AG04450 (cell line): ENCODE measurements at places on chromosomes 5 and 9.

DNA sequence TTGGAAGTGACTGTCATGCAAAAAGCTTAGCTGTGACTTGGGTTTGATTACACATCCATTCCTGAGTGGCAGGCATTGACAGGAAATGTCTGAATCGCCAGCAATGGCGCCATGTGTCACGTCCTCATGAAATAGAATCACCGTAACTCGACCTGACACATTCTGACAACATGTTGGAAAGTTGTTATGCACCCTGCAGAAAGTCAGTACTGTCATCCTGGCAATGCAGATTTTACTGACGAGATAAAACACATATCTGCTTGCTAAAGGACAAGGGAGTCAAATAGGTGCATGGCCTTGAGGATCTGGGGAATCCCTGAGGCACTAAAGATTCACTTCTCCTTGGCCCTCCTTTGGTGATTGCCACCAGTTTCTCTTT lies 344.2 kb downstream of the SPATA31D1 start:
- DNase-seq = no peak

- DNase-seq = no peak
Observed at GRCh38 chr5:73215531-73215890, 42.5 kb downstream of the TMEM174 start.

DNA sequence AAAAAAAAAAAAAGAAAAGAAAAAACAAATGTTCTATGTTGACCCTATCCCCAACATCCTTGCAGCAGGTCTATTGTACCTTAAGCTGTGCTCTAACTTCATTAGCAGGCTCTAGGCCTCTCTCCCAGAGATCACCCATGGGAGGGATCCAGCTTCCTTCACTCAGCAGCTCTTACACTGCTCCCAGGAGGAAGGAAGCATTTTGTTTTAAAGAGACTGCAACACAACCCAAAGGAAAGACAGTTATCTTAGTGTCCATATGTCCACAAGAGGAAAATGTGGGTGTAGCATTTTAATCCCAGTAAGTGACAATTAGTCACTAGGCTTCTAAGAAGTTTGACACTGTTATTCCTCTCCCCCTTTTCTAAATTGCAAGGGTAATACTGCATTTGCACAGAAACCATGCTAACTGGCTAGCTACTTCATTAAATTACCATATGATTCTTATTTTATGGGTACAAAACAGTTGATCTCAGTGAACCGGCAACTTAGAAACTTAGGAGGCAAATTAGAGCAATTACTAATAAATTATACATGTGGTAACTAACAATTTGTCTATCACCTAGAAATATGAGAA lies 58.8 kb downstream of the MARCHF3 start:
- no peak for DNase-seq

DNA sequence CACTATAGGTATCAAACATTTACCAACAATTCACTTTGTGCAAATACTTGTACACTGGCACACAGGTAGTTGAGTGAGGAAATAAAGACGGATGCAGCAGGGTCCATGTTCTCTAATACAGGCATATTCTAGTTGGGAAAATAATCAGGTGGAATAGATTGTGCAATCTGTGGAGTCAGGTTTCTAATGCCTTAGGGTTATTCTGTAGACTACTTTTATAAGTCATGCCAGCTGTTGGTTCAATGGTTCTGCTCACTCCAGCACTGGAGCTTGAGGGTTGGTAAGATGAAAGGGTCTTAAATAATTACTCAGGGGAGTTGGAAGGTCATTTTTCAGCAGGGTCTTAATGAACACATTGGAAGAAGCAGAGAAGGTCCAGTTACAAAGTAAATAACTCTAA lies 690.3 kb upstream of the DMAC1 start:
- DNase-seq = no peak

GRCh38 chr9:14236591-14236990 lies 77.3 kb downstream of the NFIB start:
- DNase-seq = no peak

- no peak for DNase-seq
Observed at GRCh38 chr5:13403351-13403750, 541.1 kb downstream of the DNAH5 start.

DNA sequence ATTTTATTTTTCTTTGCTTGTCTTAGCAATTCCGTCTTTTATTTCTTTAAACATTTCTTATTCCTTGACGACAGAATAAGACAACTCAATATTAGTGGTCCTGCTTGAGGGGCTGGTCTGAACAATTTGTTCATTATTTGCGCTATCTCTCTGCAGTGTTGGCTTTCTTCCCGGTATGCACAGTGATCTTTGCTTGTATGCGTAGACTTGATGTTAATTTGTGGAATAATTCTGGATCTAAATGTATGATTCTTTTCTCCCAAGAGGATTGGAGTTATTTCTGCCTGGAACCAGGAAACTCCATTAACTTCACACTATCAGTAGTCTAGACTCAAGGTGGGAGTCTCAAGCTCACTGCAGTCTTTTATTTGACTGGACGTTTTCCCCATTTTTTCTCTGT lies 80.4 kb downstream of the KDM4C start:
- DNase-seq = no peak

DNA sequence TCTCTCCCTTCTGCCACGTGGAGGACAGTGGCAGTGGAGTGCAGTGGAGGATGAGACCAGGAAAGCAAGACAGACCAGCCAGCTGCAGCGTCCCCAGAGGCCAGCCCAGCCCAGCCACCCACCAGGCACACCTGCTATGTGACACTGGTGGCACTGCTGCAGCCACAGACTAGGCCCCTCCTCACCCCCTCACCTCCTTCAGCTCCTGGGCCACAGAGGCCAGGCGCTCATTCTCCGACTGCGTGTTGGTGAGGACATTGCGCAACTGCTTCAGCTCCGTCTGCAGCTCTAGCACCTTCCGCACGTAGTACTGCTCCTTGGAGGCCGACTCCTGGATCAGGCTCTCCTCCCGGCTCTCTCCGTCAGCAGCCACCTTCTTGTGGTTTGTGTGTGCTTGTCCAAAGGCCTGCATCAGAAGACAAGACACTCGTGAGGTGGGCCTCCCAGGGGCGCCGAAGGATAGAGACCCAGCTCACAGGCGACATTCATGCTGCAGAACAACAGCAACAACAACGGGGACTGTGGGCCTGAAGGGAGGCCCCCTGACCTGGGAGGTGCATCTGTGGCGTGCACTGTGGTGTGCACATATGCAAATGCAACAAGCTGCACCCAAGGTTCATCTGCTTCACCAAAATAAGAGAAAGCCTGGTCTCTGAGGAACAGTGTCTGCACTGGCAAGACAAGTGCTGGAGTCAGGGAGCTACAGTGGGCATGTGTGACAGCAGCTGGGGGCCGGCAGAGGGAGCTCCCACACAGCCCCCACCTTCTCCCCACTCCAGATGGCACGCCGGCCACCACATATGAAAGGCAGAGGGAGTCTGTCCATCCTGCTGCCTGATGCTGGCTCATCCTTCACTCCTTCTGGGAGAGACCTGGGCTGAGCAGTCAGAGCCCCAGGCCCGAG lies 35.5 kb downstream of the BICD2 start:
- no peak for DNase-seq

DNA sequence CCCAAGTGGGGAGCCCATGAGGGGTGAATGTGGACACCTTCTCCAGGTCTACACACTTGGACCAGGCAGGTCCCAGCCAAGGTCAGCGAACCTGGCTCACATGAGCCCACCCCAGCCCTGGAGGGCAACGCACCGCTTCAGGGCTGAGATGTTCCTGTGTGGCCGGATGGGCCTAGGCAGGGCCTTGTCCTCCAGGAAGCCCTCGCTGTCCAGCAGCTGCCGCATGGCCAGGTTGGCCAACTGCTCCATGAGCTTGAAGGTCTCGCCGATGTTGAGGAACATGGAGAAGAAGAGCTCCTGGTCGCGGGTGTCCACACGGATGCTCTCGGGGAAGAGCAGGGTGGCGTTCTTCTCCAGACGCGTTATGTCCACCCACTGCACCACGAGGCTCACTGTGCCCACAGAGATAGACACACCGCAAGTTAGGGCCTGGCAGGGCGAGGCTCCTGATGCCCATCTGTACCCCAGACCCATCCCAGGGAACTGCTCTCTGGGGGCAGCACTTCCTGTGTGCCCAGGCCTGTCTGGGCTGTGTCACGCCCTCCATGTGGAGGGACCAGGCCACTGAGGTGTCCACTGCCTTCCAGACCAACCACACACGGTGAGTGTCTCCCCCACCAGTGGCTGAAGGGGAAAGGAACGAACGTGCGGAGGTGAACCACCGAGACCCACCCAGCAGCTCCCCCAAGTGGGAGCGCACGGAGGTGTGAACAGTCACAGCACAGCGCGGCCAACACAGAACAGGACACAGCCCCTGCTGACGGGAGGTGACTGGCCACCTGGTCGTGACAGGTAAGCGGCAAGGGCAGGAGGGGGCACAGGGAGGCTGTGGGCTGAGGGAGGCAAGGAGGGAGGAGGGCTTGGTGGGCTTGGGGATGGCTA lies 14.4 kb downstream of the TBC1D9B start:
- DNase-seq = no peak

DNA sequence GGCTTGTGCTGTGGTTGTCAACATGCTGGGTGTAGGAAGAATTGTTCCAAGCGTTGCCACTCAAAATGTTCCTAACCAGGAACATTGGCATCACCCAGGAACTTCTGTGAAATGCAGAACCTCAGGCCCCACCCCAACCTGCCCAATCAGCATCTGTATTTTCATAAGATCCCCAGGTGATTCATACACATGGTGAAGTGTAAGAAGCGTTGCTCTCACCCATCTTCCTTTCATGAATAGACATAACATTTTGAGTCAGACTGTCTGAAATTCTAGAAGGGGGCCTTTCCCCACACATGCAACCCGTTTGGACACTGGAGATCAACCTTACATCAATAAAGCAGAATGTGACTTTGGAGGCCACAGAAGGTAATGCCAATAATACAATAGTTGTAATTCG lies 9.3 kb upstream of the AFAP1L1 start:
- DNase-seq = no peak

- no peak for DNase-seq
Observed at GRCh38 chr9:91711755-91712601, 238.1 kb downstream of the ROR2 start.

DNA sequence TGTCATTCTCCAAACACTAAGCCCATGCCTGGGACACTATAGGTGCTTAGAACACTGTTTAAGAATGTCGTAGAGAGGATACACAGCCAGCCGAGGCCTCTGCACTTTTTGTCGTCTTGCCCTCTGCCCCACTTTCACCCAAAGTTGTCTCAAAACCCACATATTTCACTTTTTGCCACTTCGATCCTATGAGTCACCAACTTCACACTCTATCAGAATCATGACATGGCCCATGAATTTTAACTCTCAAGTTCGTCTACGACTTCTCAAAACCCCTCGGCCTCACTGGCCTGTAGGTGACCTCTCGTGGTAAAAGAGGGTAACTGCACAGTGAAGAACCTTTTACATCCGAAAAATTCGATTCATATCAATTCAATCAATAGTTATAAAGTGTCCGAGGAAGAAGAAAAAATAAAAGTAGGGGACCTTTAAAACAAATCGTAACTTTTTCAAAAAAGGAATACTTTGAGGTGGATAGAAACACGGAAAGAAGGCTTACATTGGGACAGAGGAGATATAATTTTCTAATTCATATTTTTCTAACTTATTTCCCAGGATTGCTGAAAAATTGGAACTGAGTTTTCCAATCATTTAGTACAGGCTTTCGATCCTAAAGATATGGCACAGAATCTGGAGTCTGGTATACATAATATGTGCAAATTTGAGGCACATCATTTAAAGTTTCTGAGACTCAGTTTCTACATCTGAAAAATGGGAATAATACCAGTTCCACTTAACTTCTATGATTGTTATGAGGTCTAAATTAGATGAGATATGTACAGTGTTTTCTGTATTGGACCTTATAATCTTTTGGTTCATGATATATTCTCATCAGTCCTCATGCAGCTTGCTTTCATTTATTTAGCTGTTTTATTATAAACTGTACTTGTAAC lies 122.6 kb downstream of the APBA1 start:
- no peak for DNase-seq

GRCh38 chr5:75463726-75464125 lies 47.7 kb downstream of the CERT1 start:
- DNase-seq = no peak

DNA sequence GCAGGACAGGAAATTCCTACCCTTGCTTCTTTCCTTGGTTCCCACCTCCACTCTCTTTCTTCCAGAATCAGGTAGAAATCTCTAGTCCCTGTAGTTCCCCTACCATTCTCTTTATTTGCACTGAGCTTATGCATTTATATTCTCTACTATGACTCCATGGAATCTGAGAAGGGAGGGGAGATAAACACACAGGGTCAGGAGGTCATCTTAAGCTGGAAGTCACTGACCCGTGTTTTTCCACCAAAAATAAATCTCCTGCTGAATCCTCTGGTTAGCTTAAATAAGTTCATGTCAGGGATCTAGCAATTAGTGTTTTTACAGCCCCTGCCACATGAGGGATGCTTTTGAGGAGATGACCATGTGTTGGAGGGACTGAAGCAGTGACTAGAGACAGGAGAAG lies 3.7 kb downstream of the ACTL7B start:
- DNase-seq = no peak

- DNase-seq = no peak
Observed at GRCh38 chr5:1547655-1548054, 23.9 kb upstream of the LPCAT1 start.

GRCh38 chr5:5240234-5240633 lies 100.1 kb downstream of the ADAMTS16 start:
- no peak for DNase-seq

DNA sequence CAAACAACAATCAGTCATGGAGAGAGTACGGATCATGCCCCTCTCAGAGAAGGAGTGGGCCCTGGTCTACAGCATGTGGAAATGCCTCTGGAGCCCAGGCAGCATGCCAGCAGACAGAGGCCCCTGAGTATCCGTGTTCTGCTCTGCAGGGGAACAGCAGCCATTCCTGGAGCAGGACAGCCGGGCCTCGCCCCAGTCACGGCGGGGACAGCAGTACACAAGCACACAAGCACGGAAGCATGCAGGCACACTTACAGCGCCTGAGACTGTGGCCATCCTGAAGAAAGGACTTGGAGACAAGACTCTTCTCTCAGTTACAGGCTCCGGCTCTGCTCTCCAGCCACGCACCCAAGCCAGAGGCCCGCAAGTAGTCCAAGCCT lies 102.6 kb upstream of the ALDH1B1 start:
- no peak for DNase-seq

DNA sequence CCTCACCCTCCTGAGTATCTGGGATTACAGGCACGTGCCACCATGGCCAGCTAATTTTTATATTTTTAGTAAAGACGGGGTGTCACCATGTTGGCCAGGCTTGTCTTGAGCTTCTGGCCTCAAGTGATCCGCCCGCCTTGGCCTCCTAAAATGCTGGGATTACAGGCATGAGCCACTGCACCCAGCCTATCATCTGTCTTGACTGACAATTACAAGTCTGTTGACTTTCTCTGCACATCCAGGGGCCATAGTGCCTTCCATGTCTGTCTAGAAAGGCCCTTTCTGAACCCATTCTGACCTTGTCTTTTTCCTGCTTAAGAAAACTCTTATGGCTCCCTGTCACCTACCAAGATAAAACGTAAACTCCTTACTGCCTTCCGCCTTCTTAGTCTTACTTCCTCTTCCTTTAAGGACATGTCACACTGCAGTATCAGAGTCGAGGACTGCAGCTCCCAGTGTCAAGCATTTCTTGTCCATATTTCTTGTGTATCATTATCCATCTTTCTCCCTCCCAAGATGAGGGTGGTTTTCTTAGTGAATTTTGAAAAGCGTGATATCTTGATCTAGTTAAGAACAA lies 49.9 kb upstream of the SHB start:
- no peak for DNase-seq

- no peak for DNase-seq
Observed at GRCh38 chr9:69871118-69871834, 50.7 kb downstream of the CFAP95 start.
